Ureter (tissue), 1 donor: ENCODE measurements at places on chromosomes 6 and 20.

GRCh38 chr20:51766994-51767866 is 960 bp downstream of the ATP9A start:
- DNase-seq: peak; percentile 88

- no peak for DNase-seq
These were observed 99.4 kb upstream of the GRIK2 start for GRCh38 chr6:101294051-101294638.

DNA sequence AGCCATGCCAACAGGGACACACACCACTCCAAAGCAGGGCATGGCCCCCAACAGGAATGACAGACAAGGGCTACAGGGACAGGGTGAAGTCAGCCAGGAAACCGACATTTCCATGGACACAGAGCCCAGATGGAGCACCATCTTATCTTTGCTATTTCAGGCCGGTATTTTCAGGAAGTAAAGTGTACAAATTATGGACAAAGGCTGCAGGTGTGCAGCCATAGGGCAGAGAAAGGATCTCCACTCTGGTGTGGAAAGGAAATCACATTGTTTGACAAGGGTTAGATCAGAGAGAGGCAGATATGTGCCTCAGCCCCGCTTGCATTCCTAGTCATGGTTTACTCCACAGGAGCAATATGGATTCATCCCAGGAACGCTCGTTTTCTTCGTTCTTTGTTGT is 81.7 kb upstream of the SLC22A23 start:
- DNase-seq: no peak

DNA sequence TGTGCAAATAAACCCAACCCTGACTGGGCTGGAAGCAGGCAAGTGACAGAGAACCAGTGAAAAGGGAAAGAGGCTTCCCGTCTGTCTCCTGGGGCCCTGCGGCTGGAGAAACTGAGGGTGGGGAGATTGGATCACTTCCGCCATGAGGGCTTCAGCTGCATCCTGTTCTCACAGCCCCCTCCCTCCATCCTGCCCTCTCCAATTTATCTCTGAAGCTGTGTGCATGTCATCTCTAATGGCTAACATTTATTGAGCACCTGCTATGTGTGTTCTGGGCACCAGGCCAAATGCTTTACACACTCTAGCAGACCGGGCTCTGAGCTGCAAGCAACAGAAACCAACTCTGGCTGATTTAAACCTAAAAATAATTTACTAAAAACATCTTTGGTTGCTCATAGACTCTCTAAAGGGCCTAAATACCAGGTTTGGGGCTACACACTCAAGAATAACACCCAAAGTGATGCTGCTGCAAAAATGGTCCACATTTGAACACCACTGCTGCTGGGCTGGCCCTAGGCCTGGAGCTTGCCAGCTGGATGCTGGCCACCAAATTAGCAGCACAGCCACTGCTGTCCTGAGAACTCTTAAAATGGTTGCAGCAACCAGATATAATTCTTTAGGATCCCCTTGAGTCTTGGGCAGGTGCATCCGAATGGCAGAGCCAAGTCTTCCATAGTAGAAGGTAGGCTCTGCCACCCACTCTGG is 123.6 kb upstream of the LRFN2 start:
- DNase-seq: no peak

GRCh38 chr6:100177956-100178355 is 183.9 kb upstream of the MCHR2 start:
- no peak for DNase-seq

- DNase-seq: no peak
These were observed 90.1 kb downstream of the PSMG4 start for GRCh38 chr6:3348821-3349220.

- DNase-seq: no peak
These were observed 71.2 kb downstream of the LY86 start for GRCh38 chr6:6659600-6660327.

GRCh38 chr20:53972179-53972578 is 98.2 kb downstream of the BCAS1 start:
- DNase-seq: no peak

DNA sequence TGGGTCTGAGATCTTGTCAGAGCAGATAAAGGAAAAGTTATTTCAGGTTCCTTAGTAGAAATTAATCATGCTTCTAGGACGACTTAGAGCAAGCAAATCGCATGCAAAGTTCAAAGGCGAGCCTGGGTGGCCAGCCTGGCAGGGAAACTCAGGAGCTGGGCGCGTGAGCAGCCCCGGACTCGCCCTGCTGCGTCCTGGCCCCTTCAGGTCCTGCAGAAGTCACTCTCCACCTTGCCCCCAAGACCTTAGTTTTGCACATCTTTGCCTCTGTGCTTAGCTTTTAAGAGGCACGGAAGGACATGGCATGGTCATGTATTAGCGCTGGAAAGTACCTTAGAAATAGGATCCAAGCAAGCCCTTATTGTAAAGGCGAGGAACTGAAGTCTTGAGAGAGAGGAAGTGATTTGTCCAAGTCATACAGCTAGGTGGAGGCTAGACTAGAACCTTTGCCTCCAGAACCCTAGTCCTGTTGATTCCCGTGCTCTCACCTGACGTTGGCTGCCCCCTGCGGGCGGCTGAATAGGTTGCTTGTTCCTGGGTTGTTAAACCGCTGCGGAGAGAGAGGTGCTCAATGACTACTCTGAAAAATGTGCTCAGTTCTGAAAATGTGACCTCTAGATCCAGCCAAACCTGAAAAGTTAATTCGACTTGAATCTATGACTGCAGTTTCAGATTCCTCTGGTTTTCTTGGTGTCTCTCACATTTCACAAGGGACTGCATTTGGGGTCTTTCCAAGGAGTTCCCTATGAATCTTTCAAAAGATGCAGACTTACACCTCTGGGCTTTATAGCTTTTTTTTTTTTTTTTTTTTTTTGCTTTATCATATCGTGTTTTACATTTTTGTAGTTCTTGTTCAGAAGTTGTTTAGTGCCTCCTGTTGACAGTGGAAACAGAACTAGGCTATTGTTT is 2.7 kb downstream of the MYB start:
- DNase-seq: no peak

DNA sequence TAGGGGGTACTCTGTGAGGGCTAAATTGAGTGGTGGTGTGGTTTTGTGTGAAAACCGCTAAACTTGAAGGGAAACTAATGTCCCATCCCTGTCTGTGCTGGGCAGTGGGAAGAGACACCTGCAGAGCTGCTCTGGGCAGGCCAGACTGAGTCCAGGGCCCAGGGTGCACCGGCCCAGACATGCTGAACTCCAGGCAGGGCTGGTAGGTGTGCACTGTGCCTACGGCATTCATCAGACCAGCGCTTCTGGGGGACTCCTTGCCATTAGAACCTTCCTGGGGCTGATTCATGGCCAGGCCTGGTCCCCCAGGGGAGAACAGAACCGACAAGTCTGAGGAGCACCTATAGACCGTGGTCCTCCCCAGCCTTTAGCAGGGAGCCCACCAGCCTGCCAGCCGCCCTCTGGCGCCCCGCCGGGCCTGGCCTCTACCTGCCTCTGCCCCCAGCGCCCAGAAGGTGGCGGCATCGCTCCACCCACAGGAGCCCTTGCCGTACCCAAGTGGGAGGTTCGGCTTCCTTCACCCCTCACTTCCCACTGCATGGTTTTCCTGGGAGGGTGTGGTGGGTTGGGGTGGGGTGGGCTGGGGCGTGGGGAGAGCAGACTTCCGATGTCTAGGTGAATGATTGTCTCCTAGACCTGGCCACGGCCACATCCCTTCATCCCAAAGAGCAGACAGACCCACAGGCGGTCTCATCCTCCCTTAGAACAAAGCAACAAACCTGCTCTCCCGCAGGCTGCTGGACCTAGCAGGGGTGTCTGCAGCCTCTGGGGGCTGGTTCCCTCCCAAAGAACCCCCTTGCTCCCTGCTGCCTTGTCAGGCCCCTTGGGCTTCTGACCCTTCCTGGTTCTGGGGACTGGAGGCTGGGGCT is 15.5 kb downstream of the CCDC167 start:
- DNase-seq: peak; percentile 66

- DNase-seq: no peak
These were observed 32.1 kb upstream of the COL21A1 start for GRCh38 chr6:56279331-56280080.

DNA sequence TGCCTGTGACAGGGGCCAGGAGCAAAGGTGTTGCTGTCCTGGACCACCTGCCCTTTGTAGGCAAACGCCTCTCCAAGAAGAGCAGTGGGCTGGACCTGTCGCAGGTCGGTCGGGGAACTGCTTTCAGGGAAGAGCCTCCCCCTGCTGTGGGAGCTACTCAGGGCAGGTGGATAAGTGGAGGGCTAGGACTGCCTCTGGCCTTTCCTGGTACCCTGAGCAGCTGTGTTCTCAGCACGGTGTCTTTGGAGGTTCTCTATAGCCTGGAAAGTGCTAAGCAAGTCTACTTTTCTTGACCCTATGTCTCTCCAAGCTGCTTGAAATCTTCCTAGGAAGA is 35.0 kb downstream of the BPIFB1 start:
- DNase-seq: no peak

DNA sequence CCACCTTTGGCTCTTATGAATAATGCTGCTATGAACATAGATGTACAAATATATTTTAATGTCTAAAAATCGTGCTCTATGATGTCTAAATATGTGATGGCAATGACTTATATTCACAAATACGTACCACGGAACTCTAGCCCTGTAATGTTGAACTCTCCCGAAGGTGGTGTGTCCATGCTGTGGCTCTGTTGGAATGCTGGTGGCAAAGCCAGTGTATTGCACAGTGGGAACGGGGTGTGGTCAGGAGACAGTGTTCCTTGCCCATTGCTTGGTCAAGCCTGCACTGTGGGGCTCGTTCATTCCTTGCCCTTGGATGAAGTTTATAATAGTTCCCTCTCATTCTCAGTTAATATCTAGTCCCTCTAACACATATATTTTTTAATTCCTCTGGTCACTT is 109.6 kb downstream of the MTHFD1L start:
- DNase-seq: no peak

DNA sequence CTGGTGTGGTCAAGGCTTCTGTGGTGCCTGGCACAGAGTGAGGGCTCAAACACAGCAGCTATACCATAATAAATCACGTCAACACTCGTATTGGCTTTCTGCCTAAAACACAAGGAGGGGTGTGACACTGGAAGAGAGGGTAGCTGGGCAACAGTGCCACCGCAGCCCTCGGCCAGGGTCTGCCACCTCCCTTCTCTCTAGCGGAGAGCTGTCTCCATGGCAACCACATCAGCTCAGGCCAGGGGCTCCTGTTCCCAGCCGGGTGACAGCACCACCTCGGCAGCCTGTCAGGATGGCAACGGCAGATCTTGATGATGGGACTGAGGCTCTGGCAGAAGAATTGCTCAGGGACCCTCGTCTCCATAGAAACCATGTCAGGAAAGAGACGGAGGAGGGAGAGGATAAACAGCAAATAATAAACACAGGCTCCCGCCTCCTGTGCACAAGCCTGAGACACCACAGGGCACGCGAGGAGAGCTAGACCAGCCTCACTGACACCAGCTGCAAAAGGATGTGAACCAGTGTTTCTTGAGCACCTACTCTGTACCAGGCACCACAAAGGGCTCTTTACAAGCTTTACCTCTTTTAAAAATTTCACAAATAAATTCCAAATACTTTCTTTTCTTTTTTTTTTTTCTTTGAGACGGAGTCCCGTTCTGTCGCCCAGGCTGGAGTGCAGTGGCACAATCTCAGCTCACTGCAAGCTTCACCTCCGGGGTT is 50.4 kb upstream of the TLDC2 start:
- no peak for DNase-seq

DNA sequence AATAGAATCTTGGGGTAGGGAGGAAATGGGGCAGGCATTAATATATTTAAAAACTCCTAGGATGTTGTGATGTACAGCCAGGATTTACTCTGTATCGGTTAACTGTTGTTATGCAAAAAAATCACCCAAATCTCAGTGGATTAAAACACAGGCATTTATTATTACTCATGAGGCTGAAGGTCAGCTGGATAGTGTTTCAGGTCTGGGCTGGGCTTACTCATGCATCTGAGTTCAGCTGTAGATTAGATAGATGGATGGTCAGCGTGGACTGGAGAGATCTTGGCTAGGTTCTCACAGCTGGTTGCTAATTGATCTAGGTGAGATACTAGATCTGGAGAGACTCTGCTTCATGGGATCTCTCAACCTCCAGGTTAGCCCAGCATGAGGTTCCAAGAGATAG is 131.4 kb downstream of the BTBD3 start:
- no peak for DNase-seq

GRCh38 chr6:28600245-28600644 is 74.6 kb downstream of the GPX5 start:
- DNase-seq: no peak

GRCh38 chr6:16511040-16511660 is 250.1 kb downstream of the ATXN1 start:
- DNase-seq: no peak

- DNase-seq: no peak
These were observed 208.3 kb upstream of the RIMS1 start for GRCh38 chr6:71678091-71678490.

DNA sequence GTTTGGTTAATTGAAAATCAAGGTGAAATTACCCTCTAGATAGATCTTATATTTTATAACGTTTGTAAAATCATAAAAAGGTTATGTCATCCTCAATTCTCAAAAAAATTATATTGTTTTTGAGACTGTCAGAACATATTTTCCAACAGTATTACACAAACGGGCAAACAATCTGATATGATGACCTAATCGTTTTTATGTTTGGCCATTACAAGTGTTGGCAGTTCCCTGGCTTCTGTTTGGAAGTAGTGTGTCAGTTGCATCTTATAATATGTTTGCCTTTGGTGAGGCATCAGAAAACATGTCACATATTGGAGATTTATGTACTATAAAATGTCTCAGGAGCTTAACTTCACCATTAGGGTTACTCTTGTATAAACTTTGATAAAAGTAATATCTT is 308.1 kb upstream of the EPHA7 start:
- DNase-seq: no peak

DNA sequence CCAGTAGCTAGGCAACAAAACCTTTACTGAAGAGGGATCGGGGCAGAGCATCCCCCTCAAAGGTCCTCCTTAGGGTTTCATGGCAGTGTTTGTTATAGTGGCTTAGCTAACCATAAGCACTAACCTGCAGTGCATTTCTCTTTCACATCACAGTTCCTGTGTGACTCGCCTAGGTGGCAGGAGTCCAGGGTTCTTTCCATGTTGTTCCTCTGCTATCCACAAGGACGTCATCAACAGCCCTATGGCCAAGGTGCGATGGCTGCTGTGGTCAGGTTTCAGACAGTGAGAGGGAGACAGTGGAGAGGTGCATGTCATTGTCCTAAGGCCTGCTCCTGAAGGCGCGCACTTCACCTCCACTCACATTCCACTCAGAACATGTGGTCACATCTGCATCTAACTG is 38.8 kb upstream of the FOXA2 start:
- no peak for DNase-seq

DNA sequence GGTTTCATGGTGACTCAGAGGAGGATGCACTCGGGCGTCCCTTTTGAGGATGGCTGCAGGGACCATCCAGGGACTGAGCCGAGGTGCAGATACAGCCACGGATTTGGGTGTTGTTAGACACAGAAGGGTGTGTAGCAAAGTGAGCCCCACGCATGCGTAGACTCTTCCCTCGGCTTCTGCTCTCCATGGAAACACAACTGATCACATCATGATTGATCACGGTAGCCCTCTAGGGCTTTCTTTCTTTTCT is 606 bp upstream of the ULBP1 start:
- DNase-seq: peak; percentile 46

DNA sequence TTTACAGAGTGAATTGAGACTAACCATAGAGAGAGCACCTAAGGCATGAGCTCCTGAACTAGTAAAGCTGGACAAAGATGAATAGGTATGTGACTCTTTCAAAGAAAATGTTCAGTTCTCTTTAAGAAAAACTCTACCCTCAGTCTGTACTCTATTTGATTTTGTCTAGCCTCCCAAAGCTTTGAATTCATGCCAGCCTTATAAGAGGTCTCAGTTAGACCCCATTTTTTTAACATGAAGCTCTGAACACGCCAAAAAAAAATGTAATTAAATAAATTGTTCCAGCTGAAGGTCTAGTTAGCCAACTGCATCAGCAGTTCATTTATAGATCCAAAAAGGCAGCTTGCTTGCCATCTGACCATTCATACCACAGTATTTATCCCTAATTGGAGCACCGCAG is 71.6 kb downstream of the COL9A1 start:
- DNase-seq: no peak
